Camera-type eye (tissue), 1 donor: ENCODE measurements at places on chromosomes 11 and 22. TPM values are rescaled to one million over a fixed set of nuclear protein-coding genes. Genes with fewer than 3 reads are reported as not detected.

SAA4 gene
- total RNA-seq: not detected

UBQLNL gene
- total RNA-seq: 1.2 TPM

BRSK2 gene
- total RNA-seq: 50.6 TPM

LIN7C gene
- 130 TPM for total RNA-seq
